ENCODE measurements at places on chromosomes 6 and 20.

DNA sequence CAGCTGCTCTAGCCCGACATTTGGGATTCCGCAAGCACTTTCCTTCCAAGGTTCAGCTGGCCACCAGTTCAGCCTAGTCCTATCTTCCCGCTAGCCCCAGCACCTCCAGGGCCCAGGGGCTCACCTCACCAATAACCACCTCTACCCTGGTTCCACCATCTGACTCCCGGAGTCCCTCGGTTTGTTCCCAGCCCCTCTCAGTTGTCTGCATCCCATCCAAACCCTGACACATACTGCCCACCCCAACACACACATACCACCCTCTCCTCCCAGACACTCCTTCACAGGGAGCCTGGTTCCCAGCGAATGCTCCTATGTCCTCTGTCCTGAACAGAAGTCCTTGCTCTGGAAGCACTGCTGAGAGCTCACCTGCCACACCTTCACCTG lies 418 bp downstream of the TNXB start:
- no peak for DNase-seq

DNA sequence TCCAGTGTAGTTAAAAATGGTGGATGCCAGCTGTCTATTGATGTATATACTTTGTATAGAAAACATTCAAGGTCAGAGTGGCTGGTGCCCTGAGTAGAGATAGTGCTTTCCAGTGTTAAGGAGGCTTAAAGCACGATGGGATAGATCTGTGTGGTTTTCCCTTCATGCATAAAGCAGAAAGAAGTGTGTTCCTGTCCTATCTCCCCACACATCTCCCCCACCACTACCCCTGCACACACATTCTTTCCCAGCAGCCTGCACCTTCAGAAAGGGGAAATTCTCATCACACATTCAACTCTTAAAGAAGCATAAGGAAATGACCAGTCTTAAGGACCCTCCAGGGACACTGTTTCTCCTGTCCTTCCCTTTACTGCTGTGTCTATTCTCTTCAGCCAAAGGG lies 221.7 kb upstream of the TAB2 start:
- no peak for DNase-seq

DNA sequence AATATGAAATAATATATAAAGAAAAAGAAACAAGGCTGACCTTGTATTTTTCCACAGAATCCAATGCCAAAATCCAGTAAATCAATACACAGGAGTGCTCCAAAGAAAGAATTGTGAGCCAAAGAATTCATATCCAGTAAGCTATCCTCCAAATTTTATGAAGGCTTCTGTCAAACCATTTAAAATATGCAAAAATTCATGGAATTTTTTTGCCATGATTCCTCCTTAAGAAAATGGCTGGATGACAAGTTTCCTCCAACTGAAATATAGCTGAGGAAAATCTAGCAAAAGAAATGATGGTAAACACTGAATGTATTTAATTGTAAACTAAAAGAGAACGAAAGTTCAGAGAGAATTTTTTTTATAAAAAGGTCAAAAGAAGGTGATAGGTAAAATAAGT lies 290.3 kb downstream of the UBE3D start:
- no peak for DNase-seq

DNA sequence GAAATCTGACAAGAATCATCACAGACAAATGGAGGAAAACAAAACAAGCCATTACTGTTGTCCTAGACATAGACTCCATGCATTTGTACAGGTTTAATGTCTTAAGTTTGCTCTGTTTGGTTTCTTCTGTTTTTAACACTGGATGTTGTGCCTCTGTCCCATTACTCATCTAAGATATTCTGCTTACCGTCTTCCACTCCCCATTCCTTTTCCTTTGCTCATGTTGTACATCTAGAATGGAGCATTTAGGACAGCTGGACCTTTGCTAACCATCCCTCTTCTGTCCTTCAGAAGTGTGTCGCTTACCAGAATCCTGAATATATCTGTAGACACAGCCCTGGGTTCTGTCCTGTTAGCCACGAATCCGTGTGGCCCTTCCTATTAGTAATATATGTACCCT lies 35.2 kb downstream of the RAB22A start:
- peak; percentile 66 for DNase-seq

GRCh38 chr6:136033416-136033815 lies 181.9 kb downstream of the PDE7B start:
- no peak for DNase-seq

DNA sequence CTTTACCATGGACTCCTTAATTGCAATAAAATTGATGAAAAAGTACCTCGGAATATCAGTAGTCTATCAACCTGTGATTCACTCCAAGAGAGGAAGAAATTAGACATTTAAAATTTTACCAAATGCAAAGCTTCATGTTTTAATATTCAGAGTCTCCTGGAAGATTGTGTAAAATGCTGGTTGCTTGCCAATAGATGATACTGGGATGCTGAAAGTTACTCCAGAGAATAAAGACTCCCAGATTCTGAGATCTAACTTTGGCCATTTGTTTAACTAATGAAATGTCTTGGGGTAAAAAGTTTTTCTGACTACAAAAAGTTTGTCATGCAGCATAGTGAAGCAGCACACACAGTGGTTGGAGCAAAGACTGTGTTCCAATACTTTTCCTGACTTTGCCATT lies 176.7 kb upstream of the RSPO3 start:
- DNase-seq, result no peak

- DNase-seq, result peak; percentile 16
Observed at GRCh38 chr20:3980260-3981131, 34.9 kb downstream of the RNF24 start.

GRCh38 chr6:140276719-140277118 lies 902.3 kb upstream of the CITED2 start:
- peak; percentile 14 for DNase-seq

- DNase-seq, result no peak
Observed at GRCh38 chr6:38501931-38502330, 137.8 kb downstream of the BTBD9 start.

DNA sequence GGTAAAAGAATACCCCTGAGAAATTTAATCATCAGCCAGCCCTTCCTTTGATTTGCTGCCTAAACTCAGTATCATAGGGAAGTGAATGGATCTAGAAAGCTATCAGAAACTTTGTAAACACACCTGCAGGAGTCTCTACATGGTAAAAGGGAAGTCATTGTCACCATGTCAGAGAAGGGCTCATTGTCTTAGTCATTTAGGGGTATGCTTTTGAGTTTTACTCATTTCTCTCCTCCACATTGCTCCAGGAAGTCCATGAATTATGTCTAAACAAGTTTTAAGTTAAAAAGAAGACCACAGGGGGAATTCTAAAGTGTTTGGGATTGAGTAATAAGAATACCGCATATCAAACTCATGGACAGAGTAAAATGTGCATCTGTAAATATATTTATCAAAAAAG lies 2.5 kb downstream of the SLC17A1 start:
- DNase-seq, result no peak
